Prostate gland (tissue), 2 donors: ENCODE measurements at places on chromosomes 7 and 10. TPM values are rescaled to one million over a fixed set of nuclear protein-coding genes. Genes with fewer than 3 reads are reported as not detected.

Gene FZD8
- 5.6 TPM for total RNA-seq

Gene ADIRF
- total RNA-seq, result 347 TPM

Gene GBX1
- not detected for total RNA-seq

Gene TRIM73
- 4.1 TPM for total RNA-seq

Gene SAMD9
- 6.0 TPM for total RNA-seq

Gene SHTN1
- total RNA-seq, result 19.7 TPM

Gene NOBOX
- not detected for total RNA-seq

Gene MALRD1
- total RNA-seq, result 2.1 TPM

DNA sequence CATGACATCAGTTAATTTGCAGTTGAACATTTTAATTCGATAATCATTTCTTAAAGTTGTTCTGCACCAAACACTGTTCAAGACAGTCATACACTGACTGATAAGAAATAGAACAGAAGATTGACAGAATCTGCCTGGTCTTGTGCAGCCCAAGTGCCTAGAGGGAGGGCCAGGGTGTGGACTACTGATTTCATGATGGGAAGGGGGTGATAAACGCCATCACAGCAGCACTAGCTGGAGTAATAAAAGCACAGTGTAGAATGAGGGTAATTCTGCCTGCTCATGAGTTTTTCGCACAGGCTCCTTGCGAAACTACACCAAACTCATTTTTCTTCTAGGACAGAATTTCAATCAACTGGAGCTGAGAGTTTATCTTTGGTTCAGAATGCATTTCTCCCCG is 270.1 kb downstream of the ARL4A start:
- no peaks in the 10 kb centered on the region for H3K4me1 ChIP-seq
- H3K36me3 ChIP-seq, result no peaks in the 10 kb centered on the region
- H3K27me3 ChIP-seq, result no peaks in the 10 kb centered on the region
- no peak overlapping the region for H3K27ac ChIP-seq

DNA sequence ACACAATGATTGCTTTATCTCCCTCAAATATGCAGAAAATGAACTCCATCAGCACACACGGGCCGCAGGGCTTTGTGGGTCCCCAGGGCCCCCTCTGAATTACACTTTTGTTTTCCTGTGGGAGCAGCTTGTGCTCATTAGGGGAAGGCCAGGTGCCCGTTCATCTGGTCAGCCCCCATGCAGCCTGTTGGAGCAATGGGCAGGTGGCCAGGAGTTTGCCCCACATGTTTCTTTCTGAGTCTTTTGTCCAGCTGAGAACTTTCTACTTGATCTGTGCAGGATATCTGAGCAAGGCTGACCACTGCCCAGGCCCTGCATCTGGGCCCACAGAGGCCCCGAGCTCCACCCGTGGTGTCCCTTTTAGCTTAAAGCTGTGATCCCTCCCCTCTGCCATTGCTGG is 105.3 kb upstream of the FAM20C start:
- H3K27ac ChIP-seq, result no peak overlapping the region
- no peak for DNase-seq
- H3K36me3 ChIP-seq, result no peaks in the 10 kb centered on the region
- no peaks in the 10 kb centered on the region for H3K4me1 ChIP-seq

DNA sequence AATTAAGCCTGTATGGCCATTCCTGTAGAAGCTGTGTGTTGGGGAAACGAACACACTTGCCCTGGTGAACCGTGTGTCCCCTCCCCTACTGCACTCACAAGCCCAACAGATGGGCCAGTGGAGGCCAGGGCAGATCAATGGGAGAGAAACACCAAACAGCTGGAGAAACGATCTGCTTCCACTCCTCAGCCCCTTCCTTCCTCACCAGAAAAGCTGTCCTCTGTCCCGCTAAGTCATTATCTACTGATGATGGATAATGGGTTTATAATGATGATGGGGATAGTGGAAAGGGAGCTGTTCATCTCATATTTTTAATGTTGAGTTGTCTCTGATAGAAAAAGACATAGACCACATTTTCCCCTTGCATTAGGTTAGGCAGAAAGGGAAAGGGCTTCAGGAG is 99.7 kb downstream of the ELMO1 start:
- no peaks in the 10 kb centered on the region for H3K27me3 ChIP-seq
- H3K36me3 ChIP-seq, result no peaks in the 10 kb centered on the region
- H3K27ac ChIP-seq, result no peak overlapping the region

DNA sequence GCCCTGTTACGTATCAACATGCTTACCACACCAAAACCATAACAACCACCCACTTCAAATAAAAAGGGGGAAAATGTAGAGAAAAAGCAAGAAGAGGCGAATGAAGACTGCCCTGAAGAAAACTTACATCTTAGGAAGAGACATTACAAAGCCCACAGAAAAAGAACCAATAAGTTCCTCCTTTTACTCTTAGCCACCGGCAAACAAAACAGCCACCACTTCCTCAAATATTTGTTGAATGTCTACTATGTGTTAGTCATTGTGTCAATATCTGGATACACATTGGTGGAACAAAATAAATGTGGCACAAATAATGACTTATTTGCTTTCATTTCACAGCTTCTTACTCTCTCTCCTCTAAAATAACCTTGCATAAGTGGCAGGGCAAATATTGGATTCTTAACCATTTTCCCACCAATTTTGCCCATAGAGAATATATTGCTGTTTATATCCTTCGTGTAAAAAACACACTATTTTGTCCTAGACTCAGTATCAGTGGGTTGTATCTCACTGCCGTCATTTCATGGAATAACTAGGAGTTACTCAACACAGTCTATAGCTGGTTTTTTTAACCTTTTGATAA is 106.8 kb downstream of the ANK3 start:
- H3K4me1 ChIP-seq, result no peaks in the 10 kb centered on the region
- H3K27ac ChIP-seq, result no peak overlapping the region
- H3K4me3 ChIP-seq, result no peak overlapping the region
- no peaks in the 10 kb centered on the region for H3K27me3 ChIP-seq
- DNase-seq, result peak; percentile 40

GRCh38 chr10:71708301-71708703 is 11.3 kb downstream of the C10orf105 start:
- no peak overlapping the region for H3K4me3 ChIP-seq
- H3K36me3 ChIP-seq, result no peaks in the 10 kb centered on the region
- peak; percentile 21 for DNase-seq

- H3K4me1 ChIP-seq, result peaks cover 3% of the 10 kb centered on the region
- no peaks in the 10 kb centered on the region for H3K36me3 ChIP-seq
- H3K27me3 ChIP-seq, result no peaks in the 10 kb centered on the region
- no peak for DNase-seq
- peak overlapping the region; percentile 43 for H3K27ac ChIP-seq
- H3K4me3 ChIP-seq, result no peak overlapping the region
These were observed 92.3 kb downstream of the BMPR1A start for GRCh38 chr10:86848747-86849146.

DNA sequence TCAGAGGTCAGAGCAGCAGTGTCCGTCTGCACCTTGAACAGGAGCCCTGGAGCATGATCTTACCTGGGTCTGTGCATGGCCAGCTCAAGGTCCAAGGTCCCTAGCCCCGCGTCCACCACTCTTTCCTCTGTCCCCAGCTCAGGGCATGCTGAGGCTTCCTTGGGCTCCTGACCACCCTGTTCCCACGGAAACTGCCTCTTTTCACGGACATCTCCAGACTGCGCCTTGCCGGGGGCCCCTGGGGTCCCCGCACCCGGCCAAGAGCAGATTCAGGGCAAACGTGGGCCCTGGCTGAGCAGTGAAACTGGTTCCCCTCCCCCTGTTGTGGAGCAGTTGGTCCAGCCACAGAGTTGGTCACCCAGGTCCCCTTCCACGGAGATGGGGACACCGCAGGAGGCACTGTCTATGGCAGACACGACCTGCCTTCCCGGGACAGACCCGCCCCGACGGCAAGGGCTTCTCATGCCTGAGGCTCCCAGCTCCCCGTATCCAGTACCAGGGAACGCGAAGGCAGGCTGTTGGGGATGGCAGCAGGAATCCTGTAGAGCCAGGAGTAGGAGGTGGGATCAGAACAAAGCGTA is 217.4 kb upstream of the PPP2R2D start:
- H3K36me3 ChIP-seq, result no peaks in the 10 kb centered on the region
- no peak for DNase-seq
- H3K4me1 ChIP-seq, result no peaks in the 10 kb centered on the region
- no peaks in the 10 kb centered on the region for H3K27me3 ChIP-seq
- H3K27ac ChIP-seq, result no peak overlapping the region

DNA sequence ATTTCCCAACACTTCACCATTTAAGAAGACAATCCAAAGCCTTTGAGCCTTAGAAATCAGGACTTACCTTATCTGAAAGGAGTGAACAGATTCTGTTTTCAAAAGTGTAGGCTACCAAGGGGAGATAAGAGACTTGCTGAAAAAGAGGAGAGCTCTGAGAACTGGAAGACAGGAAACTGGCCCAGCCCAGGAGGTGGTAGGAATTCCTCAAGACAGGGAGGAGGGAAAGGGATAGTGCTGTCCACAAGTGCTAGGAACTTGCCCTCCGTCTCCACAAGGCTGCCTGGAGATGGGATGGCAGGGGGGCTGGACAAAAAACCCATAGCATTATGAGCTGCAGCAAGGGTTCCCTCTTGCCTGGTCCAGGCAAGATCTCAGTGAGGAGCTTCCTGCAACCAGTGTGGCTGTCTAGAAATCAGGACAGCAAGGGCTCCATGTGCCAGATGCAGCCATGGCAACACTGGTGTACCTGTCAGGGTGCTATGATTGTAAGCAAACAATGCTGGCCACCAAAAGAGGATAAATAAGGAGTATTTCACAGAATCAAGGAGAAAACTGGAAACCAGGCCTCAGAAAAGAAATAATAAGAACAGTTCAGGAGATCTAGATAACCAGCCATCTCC is 22.7 kb upstream of the FRMD4A start:
- H3K4me3 ChIP-seq, result no peak overlapping the region
- DNase-seq, result no peak
- no peaks in the 10 kb centered on the region for H3K4me1 ChIP-seq
- H3K27ac ChIP-seq, result no peak overlapping the region
- H3K36me3 ChIP-seq, result no peaks in the 10 kb centered on the region

- H3K27ac ChIP-seq, result no peak overlapping the region
- H3K36me3 ChIP-seq, result no peaks in the 10 kb centered on the region
- H3K4me1 ChIP-seq, result no peaks in the 10 kb centered on the region
- no peak overlapping the region for H3K4me3 ChIP-seq
These were observed 137.8 kb downstream of the ZMYND11 start for GRCh38 chr10:273088-273487.

- no peak overlapping the region for H3K27ac ChIP-seq
- no peaks in the 10 kb centered on the region for H3K4me1 ChIP-seq
- H3K36me3 ChIP-seq, result no peaks in the 10 kb centered on the region
- DNase-seq, result no peak
- no peaks in the 10 kb centered on the region for H3K27me3 ChIP-seq
- no peak overlapping the region for H3K4me3 ChIP-seq
These were observed 631.8 kb downstream of the GRID1 start for GRCh38 chr10:85734791-85735190.

DNA sequence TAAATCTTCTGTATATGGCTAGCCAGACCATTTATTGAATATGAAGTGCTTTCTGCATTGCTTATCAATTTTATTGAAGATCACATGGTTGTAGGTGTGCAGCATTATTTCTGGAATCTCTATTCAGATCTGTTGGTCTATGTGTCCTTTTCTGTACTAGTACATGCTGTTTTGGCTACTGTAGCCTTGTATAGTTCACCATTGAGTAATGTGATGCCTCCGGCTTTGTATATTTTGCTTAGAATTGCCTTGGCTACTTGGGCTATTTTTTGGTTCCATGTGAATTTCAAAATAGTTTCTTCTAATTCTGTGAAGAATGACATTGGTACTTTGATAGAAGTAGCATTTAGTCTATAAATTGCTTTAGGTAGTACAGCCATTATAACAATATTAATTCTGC is 1187.2 kb downstream of the XPNPEP1 start:
- DNase-seq, result no peak
- no peaks in the 10 kb centered on the region for H3K36me3 ChIP-seq
- no peaks in the 10 kb centered on the region for H3K27me3 ChIP-seq
- no peaks in the 10 kb centered on the region for H3K4me1 ChIP-seq
- H3K27ac ChIP-seq, result no peak overlapping the region

DNA sequence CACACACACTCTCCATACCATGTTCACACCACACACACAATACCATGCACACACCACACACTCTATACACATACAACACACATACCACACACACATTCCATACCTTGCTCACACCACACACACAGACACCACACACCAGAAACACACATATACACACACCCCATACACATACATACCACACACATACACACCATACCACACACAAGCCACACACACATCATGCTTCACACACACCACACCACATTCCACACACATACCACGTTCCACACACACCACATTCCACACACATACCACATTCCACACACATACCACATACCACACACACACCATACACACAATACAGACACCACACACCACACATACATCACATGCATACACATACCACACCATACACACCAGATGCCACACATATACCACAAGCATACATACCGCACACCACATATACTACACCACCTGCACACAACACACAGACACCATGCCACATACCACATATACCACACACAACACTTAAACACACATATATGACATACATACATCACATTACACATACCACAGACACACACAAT is 282.7 kb downstream of the POU6F2 start:
- H3K4me3 ChIP-seq, result no peak overlapping the region
- no peak overlapping the region for H3K27ac ChIP-seq
- H3K4me1 ChIP-seq, result no peaks in the 10 kb centered on the region
- DNase-seq, result no peak
- H3K36me3 ChIP-seq, result no peaks in the 10 kb centered on the region

DNA sequence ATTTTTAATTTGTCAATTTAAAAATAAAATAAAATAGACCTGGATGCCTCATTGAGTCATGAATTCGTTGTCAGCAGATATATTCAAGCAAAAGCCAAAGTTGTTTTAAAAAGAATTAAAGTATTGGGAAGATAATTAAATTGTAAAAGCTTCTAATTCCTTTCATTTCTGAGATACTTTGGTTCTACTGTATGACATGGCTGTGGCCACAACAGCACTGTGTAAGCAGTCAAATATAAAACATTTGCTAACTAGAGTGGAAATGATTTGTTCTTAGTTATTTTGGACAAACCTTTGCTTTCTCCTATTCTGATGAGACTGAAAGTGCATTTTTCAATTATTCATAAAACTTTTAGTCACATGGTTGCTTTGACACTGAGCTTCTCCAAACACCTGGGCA is 143.6 kb upstream of the FAM13C start:
- H3K27me3 ChIP-seq, result no peaks in the 10 kb centered on the region
- H3K36me3 ChIP-seq, result no peaks in the 10 kb centered on the region
- H3K4me3 ChIP-seq, result no peak overlapping the region
- no peaks in the 10 kb centered on the region for H3K4me1 ChIP-seq
- no peak overlapping the region for H3K27ac ChIP-seq

DNA sequence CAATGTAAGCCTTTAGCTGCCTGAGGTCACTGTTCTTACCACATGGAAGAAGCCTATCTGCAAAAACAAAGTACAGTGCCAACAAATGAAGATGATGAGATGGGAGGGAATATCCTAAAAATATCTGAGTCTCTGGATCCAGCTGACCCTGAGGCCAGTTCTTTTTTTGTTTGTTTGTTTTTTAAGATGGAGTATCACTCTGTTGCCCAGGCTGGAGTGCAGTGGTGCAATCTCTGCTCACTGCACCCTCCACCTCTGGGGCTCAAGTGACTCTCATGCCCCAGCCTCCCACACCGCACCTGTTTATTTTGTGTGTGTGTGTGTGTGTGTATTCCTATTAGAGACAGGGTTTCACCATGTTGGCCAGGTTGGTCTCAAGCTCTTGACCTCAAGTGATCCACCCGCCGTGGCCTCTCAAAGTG is 44.9 kb downstream of the HYCC1 start:
- no peaks in the 10 kb centered on the region for H3K36me3 ChIP-seq
- H3K4me1 ChIP-seq, result no peaks in the 10 kb centered on the region
- no peak for DNase-seq
- no peak overlapping the region for H3K4me3 ChIP-seq
